ENCODE measurements at places on chromosomes 6 and 20.

DNA sequence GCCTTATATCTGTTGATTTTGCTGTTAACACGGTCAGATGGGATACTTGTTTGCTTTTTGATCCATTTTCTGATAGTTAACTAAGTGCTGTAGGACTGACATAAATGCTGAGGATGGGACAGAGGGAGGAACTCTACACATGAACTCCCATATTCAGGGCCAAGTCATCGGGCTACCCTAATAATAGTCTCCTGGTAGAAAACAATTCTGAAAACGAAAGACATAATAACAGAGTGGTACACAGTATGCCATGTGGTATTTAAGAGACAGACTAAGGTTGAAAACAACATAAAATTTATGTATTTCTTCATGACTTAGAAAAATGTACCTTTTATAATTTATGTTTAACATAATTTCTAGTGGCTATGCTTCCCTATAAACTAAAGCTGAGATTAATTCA, 12.0 kb downstream of the ID4 start:
- DNase-seq: no peak

DNA sequence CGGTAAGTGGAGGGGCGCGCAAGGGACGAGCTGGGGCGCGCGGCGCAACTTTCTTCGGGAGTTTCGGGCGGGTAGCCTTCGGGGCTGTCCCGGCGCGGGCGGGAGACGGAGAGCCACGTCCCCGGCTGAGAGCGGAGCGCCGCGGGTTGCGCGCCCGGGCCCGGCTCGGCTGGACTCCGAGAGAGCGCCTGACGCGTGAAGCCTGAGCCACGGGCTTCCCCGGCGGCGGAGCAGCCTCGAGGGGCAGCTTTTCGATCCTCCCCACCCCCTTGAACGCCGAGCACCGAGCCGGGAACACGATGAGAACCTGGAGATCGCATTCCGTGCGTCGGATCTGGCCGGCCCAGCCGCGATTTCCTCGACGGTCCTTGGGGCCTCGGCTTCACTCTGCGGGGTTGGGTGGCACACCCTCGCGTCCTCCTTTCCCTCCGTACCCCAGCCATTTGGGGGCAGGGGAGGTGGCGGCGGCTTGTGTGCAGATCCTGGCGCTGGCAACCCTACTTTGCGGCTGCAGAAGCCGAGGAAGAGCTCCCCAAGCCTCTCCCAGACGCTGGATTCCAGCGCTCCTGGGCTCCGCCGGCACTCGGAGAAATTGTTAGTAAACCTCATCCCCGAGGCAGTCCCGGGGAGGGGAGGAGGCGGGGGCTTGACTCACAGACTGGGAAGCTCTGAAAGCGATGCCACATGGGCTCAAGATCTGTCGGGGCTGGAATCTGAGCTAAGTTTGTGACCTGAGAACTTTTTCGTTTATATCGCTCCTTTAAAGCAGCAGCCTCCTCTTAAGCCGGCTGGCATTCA, 572 bp downstream of the DSE start:
- no peak for DNase-seq

DNA sequence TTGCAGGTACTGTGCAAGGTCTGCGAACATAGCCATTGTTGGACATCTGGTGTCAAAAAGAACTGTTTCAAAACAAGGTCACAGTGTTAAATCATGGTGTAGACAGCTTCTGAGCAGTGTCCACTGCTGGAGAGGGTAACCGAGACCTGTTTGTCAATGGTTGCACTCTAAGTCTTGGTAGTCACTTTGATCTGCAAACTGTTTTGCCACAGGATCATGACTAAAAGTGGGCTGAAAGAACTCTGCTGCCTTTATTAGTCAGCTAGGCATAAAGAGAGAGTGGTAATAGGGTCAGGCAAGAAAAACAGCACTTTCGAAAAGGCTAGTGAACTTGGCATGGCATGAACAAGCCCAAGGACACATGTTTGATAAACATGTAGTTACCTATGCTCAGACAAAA, 552.3 kb upstream of the CITED2 start:
- no peak for DNase-seq

DNA sequence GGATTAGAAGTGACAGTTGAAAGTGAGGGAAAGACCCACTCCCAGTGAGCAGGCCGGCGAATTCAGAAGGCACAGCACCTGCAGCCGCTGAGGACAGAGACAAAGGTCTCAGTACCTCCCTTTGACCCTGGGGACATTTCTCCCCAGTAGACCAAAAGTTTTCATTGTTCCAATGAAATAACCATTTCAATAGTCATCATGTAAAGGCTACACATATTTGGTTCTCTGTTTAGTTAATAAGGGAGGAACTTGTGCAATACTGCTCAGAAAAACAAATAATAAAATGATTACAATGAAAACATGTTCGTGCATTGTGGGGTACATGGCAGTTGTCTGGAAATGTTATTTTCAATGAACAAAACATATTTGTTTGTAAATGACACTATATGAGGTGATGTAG, 52.5 kb downstream of the EDN1 start:
- DNase-seq: no peak

DNA sequence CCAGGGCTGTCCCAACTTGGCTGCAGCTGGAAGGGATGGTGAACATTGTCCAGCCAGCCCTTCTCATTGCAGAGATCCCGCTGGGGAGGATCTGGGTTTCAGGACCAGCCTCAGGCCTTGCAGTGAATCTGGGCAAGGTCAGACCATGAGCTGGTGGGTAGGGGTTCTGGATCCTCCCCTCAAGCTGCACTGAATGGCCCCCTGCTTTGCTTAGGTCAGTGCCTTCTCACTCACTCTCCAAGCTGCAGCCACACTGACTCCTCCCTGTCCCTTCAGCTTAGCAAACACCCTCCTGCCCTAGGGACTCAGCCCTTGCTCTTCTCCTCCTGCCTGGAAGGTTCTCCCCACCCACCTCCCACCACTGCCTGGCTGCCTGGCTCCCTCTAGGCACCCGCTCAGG, 95.3 kb upstream of the KCNG1 start:
- no peak for DNase-seq

GRCh38 chr20:53857723-53858236, 212.6 kb downstream of the BCAS1 start:
- DNase-seq: no peak

GRCh38 chr6:127539272-127539671, 20.1 kb upstream of the MTCL3 start:
- DNase-seq: no peak

DNA sequence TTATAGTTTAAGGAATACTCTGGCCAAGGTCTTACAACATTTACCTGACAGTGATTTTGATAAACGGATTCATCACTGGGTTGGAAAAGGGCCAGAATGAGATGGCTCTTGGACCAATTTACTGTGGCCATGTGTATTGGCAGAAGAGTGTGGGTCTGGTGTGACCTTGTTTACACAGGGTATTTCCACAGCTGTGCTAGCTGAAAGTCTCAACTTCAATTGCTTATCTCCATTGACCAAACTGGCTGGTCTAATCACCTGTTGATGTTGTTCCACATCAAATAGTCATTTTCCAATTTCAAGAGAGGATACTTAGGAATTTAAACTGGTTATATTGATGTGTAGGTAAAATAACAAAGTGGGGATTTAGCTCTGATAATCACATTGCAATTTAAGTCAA, 501.6 kb upstream of the MAP3K7 start:
- no peak for DNase-seq

DNA sequence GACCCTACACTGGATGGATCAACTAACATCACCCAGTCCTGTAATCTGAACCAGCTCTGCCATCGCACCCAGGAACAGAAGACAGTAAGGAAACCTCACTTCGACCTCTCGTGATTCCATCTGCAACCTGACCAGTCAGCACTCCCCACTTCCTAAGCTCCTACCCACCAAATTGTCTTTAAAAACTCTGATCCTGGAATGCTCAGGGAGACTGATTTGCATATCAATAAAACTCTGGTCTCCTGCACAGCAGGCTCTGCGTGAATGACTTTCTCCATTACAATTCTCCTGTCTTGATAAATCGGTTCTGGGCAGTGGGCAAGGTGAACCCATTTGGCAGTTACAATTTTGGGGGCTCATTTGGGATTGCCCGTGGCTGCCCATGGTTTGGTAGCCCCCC, 18.3 kb upstream of the AGPAT4 start:
- DNase-seq: no peak
